ENCODE measurements at places on chromosomes 1 and 21.
A peak's percentile ranks its signal among the peaks of the same experiment; 100 is the strongest.

- DNase-seq: no peak
Measured at GRCh38 chr1:55050283-55050682, 10.9 kb downstream of the PCSK9 start.

DNA sequence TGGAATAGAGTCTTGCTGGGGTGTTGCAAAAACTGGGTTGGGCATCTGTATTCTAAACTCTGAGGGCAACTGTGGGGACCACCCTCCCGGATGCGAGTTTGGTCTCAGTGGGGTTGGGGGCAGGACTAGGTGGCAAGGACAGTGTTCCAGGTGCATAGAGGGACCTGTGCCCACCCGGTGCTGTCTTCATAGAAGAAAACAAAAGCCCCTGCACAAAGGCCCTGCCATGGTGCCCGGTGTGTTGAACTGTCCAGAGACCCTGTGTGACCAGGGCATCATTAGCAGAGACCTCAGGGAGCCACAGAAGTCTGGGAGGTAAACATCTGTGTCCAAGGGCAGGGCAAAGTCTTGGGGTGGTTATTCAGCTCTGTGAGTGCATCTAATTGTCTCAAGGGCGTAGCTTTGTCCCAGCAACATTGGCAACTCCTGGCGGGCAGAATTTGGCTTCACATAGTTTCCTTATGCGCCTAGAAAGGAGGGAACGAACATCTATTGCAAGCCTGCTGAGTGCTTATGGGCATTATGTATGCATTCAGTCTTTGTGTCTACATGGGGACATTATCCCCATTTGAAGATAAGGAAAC lies 72.2 kb upstream of the IFFO2 start:
- no peak for DNase-seq

GRCh38 chr1:93907718-93908117 lies 1.5 kb downstream of the GCLM start:
- DNase-seq: peak; percentile 1

- no peak for DNase-seq
Measured at GRCh38 chr21:32184065-32184464, 94.8 kb downstream of the MIS18A start.

DNA sequence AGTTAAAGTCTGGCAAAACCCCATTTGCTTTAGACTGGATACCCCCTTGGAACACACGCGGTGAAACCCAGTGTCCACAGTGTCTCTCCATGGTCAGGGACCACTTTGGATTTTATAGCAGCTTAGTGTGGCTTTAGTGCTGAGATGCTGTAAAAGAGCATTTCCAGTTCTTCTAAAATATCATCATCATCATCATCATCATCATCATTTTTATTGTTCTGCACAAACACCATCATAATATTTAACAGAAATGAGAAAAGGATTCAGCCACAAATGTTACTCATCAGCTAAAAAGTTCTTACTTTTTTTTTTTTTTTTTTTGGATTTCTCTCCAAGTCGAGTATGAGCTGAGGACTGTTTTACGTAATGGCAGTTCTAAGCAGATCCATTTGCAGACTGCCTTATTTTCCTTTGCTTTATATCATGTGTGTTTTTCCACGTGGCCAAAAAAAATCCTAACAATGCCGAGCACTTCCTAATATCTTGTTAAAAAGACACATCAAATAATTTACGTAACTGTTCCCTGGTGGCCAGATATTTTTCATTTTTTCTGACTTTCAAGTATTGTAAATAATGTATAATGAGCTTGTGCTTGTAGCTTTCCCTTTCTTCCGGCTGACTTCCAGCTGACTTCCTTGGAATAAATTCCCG lies 62.8 kb downstream of the EVA1C start:
- no peak for DNase-seq

GRCh38 chr1:202890392-202890791 lies 1.4 kb upstream of the RABIF start:
- no peak for DNase-seq

GRCh38 chr1:91781371-91781825 lies 104.6 kb downstream of the TGFBR3 start:
- DNase-seq: no peak

GRCh38 chr21:29351691-29352090 lies 53.0 kb downstream of the BACH1 start:
- no peak for DNase-seq

DNA sequence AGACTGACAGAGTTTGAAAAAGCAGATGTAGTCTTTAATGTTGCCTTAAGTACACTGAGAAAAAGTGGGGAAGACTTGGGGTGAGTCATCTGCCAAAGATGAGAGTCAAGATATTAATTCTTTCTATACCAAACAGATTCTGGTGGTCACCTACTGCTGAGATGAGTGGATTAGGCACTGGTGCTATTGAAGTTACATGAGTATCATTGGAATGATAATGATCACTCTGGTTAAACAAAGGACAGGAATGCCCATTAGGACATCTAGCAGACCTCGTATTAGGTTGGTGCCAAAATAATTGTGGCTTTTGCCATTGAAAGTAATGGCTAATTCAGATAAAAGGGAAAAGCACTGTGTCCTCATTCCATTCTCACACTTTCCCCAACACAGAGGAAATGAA lies 1588.9 kb downstream of the KCNT2 start:
- no peak for DNase-seq

- DNase-seq: no peak
Measured at GRCh38 chr1:20823845-20824244, 36.7 kb upstream of the HP1BP3 start.

DNA sequence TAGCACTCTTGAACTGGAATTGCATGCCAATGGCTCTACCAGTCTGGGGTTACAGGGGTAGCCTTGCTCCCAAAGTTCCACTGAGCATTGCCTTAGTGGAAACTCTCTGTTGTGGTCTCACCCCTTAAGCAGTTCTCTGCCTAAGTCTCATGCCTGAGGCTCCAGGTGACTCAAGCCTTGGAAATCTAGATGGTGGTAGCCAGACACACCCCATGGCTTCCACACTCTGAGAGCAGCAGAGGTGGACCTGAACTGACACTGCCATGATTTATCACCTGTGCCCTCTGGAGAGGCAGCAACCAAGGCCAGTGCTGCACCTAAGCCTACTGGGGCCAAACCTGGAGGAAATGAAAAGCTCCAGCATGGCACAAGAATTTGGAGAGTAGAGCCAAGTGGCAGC lies 285.7 kb upstream of the PKN2 start:
- DNase-seq: no peak

- no peak for DNase-seq
Measured at GRCh38 chr1:89306273-89306672, 33.6 kb upstream of the GBP5 start.

- no peak for DNase-seq
Measured at GRCh38 chr1:223147873-223148272, 4.8 kb upstream of the TLR5 start.

GRCh38 chr1:214318356-214318755 lies 37.4 kb downstream of the SMYD2 start:
- peak; percentile 28 for DNase-seq

DNA sequence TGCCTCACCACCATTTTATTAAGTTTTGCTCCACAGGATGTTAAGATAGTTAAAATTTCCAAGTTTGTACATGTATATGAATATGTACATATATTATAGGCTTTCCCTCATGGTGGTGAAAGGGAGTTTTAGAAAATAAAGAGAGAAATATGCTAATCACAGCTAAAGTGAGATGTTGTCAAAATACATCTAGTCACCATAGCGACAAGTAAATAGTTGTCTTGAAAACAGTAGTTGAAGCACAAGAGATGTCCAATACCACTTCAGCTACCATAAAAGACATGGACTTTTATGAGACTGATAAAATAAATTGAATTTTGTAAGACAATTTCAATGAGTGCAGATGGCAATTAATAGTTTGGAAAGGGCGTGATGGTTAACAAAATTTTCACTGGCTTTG lies 1600.0 kb downstream of the BRINP3 start:
- DNase-seq: no peak

DNA sequence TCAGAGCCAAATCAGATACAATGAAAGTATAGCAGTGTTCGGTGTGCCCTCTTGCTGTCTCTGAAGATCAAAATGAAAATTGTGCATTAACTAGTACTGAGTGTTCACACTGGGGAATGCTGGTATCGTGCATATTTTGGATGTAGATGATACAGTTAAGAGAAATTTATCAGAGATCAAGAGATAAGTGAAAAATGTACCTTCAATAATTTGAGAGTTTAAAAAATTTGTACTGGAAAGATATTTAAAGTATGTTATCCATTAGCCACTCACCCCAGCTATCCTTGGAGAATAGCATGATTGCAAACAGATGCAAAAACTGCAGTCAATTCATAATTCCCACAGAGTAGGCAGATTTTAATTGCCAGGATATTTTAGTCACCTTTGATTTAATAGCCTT lies 56.4 kb downstream of the GREM2 start:
- no peak for DNase-seq

- no peak for DNase-seq
Measured at GRCh38 chr1:192401825-192402224, 85.0 kb downstream of the RGS21 start.

- DNase-seq: no peak
Measured at GRCh38 chr1:231683439-231684165, 57.0 kb downstream of the DISC1 start.

GRCh38 chr1:230110971-230111370 lies 43.9 kb downstream of the GALNT2 start:
- no peak for DNase-seq

DNA sequence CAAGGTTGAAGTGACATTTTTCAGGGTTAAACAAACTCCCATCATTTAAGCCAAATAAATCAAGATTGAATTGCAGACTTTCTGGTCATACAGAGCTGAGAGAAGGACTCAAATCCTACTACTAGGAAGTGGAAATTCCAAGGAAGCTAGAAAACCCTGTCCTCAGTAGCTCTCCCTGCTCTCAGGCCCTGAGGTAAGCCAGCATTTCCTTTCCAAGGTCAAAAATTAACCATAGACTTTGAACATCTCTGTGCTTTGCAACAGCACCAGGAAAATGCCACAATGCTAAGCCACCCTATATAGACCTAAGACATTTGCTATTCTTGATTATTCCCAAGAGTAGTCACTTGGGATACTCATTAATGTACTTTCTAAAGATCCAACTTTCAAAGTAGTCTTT lies 45.1 kb downstream of the LUZP1 start:
- no peak for DNase-seq

DNA sequence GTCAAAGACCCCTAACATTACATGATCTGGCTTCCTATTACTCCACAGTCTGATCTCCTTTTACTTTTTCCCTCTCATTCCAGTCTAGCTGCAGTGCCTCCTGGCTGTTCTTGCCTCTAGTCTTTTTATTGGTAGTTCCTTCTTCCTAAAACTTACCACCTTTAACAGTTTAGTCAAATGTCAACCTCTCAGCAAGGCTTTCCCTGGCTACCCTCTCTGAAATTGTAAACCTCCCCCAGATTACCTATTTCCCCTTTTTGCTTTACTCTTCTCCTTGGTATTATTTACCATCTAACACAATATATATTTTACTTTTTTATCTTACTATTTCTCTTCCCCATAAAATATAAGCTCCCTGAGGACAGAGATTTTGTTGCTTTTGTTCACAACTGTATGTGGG lies 129.6 kb downstream of the CLEC20A start:
- DNase-seq: no peak

GRCh38 chr21:38626306-38626705 lies 128.0 kb upstream of the ERG start:
- no peak for DNase-seq

DNA sequence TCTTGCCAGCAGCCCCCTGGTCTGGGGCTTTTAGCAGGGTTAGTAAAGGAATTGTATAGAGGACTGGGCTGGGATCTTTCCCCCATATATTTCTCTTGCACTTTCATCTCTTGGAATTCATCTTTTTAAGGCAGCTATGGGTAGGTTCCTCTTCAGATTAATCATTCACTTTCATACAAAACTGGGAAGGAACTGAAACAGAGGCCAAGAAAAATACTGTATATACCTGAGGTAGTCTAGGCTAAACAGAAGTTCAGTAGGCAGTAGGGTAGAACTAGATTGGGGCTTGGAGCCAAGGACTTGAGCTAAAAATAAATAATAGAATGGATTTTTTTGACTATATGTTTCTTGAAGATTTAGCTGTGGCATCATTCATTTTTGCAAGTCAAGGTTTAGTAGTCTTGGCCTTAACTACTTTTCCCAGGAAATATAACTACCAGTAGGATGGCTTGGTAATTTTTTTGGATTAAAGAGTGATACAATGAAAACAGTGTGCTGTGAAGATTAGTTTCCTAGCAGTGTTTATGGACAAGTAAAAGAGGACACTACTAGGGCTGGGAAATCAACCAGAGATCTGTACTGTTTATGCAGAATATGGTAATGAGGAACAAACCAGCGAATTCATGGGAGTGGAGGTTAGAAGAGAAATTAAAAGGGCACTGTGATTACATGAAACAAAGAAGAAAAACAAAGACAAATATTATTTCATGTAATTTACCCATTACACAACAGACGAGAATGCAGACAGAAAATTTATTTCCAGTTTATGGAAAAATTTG lies 50.9 kb upstream of the PTGS2 start:
- no peak for DNase-seq

- peak; percentile 74 for DNase-seq
Measured at GRCh38 chr1:110337704-110338308, 1.4 kb upstream of the RBM15 start.

DNA sequence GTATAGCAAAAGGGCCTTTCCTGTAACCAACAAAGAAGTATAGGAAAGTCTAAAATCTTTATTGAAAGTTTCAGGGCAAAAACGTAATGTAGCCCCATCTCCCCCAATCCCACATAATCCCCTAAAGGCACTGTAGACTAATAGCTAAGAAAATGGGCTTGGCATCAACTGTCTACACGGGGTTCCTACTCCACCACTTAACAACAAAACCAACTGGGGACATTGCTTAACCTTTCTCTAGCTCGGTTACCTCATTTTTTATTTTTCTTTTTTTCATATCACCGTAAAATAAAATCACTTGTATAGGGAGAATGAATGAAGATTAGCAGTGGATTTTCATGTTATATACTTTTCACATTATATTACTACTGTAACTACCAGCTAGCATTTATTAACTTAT lies 12.3 kb downstream of the MACF1 start:
- no peak for DNase-seq

- DNase-seq: no peak
Measured at GRCh38 chr1:148362216-148362611, 120.9 kb downstream of the PPIAL4G start.

DNA sequence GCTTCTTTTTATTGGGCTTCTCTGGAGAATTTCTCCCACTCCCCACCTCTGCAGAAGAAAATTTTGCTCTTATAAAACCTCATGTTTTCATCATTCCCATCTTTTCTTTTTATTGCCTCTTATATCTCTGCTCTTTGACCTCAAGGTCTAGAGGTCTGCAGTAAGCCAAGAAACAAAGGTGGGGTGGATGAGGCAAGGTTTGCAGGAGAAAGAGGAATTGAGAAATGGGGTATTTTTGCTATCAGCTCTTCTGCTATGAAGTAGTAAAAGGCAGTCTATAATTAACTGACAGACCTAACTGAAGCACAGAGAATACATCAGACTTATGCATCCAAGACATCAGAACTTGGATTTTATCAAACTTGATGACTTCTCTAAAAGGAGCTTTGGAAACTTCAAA lies 22.9 kb downstream of the SYT11 start:
- peak; percentile 34 for DNase-seq

DNA sequence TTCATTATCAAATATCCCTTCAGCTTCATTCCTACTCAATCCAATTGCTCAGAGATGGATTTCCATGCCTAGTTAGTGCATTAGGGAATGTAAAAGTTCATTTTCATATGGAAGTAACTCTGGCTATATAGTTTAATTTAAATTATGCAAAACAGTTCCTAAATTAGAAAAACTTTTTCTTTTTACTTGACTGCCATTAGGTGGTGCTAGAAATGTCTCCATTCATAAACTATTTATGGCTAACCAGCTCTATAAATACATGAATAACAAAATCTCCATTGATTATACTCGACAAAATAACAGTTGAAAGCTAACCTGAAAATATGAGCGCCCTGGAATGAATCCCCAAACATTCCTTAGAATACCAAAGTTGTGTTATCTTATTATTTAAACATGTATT lies 311.4 kb downstream of the USH2A start:
- DNase-seq: no peak

Data from GM12865 (cell line).